ENCODE measurements at places on chromosomes 6 and 20.

DNA sequence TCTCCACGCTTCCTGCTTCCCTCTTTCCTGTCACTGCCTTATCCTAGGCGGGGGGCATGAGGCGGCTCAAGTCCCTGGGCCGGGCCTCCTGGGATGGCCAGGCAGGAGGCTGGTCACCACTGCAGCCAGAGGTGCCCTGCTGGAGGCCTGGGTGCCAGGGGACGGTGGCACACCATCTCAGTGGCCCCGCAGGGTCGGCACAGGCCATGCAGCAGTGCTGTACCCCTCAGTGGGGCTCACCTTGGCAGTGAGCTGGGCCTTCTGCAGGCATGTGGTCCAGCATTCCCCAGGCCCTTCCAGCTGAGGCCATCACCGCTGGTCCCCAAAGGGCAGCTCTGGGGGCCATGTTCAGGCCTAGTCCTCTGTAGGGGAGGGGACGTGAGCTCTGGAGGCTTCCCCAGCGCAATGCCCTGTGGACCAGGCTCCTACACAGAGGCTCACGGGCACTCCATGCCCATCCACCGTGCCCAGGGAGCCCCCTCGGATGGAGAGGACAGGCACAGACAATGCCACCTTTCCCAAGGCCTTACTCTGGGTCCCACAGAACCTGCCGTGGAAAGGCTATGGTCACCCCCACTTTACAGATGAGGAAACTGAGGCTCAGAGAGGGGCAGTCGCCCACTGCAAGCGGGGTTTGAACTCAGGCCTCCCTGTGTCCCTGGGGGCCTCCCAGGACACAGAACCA is 123.8 kb downstream of the TAF4 start:
- DNase-seq: no peak

GRCh38 chr20:4216142-4216735 is 200.9 kb upstream of the RNF24 start:
- no peak for DNase-seq

DNA sequence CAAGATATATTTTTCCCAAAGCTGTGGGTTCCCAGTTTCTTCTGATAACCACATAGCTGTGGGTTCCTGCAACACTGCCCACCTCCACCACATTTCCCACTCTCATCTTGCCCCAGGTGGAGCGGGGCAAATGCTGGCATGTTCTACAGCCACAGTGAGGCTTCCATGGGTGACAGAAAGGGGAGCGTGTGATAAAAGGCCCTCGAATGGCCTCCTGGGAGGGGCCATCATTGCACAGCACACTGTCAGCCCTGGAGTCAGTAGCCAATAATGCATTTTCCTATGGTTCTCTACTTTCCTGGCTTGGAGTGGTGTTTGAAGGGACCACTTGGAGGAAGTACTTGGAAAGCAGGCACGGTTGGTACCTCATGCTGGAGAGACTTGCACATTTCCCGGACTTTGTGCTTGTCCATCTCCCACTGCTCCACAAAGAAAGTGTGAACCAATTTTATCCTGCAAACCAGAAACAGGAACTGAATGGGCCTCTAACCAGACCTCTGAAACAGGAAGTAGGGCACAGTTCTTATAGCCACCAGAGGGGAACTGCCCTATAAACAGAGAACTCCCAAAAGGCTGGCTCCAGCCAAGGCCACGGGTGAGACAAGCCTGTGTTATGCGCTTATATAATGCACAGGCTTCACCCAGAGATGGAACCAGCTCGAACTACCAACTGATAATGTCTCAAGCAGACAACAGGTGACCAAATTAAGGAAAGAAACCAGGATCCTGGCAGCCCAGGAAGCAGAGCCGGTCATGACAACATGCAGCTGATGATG is 8.6 kb downstream of the MAP3K5 start:
- no peak for DNase-seq

DNA sequence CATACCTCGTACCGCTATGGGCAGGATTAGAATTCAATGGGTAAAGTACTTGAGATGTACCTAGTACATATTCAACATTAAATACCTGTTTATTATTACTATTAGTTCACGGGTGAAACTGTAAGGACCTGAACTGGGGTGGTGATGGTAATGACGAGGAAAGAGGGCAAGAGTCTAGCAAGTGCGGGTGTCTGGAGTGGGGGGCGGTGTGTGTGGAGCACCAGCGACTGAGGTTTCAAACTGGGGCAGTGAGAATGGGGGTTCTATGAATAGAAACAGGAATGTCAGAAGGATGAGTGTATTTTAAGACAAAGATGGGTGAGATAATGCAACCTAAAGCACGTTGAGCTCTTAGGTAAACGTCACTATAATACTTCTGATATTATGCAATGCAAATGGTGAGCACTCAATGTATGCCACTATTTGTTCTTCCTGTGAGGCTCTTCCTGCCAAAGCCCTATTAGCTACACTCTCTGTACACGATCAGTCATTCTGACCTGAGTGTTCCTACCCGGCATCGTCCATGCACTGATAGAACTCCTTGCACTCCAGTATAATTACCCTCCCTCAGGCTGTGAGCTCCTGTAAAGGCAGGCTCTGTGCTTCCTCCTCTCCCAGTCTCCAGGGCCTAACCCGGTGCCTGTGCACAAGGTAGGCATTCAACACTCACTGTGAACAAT is 55.0 kb downstream of the ALDH5A1 start:
- DNase-seq: no peak

- peak; percentile 96 for DNase-seq
Measured at GRCh38 chr6:158026054-158026900, 44.6 kb downstream of the SYNJ2 start.

- no peak for DNase-seq
Measured at GRCh38 chr6:142367501-142368018, 65.8 kb downstream of the ADGRG6 start.

GRCh38 chr20:32528171-32528891 is 56.8 kb downstream of the NOL4L start:
- DNase-seq: no peak

- peak; percentile 65 for DNase-seq
Measured at GRCh38 chr20:58524814-58525213, 9.6 kb upstream of the APCDD1L start.

- no peak for DNase-seq
Measured at GRCh38 chr6:125554456-125554855, 195.0 kb upstream of the HEY2 start.

GRCh38 chr20:50226093-50226974 is 35.7 kb downstream of the CEBPB start:
- peak; percentile 30 for DNase-seq

DNA sequence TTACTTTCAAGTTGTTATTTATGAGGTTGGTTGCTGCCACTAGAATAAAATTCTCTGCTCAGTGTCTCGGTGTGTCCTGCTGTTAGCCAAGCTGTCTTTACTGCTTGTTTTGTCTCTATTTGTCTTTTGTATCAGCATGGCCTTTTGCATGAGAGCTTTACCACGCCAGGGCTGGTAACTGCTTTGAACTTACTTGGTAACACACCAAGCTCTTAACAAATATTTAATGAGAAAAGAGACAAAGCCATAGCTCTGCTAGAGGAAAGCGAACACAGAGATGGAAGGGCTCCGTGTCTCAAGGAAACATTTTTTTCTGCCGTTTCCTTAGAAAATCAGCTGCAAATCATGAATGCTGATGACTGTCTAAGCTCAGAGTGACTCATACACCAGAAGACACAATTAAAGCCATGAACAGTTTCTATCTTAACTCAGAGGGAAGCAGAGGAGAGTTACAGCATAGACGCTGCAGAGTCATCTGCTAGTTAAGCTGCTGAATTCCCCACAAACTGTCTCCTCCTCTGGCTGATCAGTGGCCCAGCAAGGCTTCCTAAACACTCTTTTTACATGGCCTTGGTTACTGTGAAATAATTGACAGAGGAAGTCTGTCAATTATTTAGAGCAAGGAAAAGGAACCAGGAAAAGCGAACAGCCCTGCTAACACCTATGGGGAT is 44.8 kb downstream of the AGPAT4 start:
- peak; percentile 87 for DNase-seq

DNA sequence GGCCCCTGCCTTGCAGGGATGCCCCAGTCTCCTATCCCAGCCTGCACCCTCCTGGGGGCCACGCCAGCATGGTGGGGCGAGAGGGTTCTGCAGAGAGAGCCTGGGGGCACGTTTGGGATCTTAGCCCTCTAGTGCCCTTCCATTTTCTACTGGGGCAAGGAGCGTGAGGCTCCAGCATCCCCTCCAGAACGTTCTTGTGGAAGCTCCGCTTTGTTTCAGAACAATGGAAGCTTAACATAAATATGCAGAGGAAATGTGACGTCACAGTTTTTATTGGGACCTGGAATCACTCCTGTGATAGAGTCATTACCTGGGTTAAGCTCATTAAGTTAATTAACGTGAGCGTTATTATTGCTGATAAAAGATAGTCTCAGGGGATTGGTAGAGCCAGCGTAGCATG is 19.6 kb downstream of the BHLHE23 start:
- DNase-seq: no peak

DNA sequence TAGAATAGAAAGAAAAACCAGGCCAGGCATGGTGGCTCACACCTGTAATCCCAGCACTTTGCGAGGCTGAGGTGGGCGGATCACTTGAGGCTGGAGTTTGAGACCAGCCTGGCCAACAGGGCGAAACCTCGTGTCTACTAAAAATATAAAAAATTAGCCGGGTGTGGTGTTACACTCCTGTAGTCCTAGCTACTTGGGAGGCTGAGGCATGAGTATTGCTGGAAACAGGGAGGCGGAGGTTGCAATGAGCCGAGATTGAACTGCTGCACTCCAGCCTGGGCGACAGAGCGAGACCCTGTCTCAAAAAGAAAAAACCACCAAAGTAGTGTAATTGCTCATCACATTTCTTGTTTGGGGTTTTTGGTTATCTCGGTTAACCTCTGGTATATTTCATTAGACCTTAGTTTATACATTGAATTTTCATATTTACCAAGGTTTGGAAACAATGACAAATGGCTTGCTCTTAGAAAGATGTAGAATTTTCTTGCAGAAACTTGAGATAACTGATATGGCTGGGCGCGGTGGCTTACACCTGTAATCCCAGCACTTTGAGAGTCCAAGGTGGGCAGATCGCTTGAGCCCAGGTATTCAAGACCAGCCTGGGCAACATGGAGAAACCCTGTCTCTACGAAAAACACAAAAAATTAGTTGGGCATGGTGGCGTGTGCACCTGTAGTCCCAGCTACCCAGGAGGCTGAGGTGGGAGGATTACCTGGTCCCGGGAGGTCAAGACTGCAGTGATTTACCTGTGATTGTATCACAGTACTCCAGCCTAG is 14.2 kb downstream of the ITCH start:
- no peak for DNase-seq

- DNase-seq: no peak
Measured at GRCh38 chr20:25278636-25279361, 30.9 kb downstream of the PYGB start.

- no peak for DNase-seq
Measured at GRCh38 chr6:94600636-94601035, 976.7 kb upstream of the MANEA start.

GRCh38 chr6:7557652-7558051 is 16.2 kb downstream of the DSP start:
- DNase-seq: no peak

GRCh38 chr20:25203871-25204320 is 8.4 kb downstream of the ENTPD6 start:
- DNase-seq: no peak

DNA sequence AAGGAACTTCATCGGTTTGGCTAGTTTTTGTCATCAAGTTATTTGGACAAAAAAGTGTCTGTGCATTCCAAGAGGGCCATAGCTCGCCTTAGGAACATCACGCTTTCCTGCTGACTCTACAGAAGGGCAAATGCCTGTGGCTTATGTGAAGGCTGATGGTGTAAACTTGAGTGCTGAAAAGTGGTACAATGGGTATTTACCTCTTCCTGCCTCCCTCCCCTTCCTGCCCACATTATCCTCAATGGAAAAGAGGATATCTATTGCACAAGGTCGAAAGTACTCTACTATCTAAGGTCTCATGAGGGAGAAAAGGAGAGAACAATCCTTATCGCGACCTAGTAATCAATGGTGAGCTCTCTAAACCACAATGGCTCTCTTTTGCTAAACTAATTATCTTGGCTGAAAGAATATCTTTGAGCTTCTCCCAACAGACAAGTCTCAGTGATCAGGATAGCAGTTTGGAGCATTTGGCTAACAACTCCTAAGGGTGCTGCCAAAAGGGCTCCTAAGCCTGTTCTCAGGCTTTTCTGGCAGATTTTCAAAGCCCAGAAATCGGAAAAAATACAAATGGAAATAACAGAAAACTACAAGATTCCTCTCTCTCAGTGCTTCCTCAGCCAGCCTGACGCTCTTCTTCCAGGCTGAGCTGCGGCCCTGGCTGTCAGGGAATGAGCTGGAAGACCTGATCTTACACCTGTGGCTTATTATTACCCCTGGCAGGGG is 42.6 kb upstream of the ENPP1 start:
- DNase-seq: no peak

DNA sequence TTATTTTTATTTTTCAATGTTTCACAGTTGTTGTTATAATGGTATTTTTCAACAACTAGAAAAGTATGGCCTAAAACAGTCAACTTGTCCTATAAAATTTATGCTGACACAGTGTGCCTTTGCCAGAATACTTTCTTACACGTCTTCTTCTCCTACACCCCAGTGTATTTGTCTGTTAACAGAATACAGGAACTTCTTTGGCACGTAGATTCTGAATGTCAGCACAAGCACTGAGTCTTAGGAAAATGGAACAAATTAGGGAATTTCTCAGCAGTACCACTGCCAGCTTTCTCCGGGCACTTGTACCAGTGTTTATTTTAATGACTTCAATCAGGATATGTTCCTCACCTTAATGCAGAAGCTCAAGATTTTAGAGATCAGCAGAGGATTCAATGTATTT is 26.7 kb upstream of the AKIRIN2 start:
- no peak for DNase-seq

GRCh38 chr6:54519161-54519560 is 210.9 kb downstream of the TINAG start:
- DNase-seq: no peak

GRCh38 chr20:32576560-32576959 is 8.6 kb downstream of the NOL4L start:
- no peak for DNase-seq
